ENCODE measurements at places on chromosomes 16 and 17.

DNA sequence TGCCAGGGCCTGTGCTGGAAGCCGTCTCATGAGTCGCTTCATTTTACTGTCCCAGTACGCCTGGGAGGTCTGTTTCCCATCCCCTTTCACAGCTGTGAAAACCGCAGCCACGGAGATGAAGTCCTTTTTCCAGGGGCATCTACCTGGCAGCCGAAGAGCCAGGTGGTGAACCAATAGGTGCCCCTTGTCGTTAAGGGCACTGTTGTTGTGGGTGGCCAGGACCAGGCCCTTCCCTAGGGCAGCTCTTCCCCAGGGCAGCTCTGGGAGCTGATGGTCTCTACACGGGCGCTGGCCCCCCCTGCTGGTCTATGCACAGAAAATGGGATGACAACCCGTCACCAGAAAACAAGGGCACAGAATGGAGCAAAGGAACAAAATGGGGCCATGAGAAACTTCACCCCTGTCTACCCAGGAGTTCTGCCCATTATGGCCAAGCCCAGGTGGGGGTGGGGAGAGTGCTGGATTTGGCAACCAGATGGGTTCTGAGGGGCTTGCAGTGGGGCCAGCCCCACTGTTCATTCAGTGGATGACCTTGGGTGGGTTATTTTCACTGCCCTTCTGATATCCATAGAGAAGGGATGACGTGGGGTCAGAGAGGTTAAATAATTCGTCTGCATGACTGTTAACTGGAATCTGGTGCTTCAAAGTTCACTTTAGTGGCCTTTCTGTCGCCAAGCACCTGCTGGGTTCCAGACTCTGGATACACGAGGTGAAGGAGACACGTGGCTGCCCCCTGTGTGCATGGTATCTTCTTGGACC, 11.5 kb downstream of the RMI2 start:
- DNase-seq = no peak

DNA sequence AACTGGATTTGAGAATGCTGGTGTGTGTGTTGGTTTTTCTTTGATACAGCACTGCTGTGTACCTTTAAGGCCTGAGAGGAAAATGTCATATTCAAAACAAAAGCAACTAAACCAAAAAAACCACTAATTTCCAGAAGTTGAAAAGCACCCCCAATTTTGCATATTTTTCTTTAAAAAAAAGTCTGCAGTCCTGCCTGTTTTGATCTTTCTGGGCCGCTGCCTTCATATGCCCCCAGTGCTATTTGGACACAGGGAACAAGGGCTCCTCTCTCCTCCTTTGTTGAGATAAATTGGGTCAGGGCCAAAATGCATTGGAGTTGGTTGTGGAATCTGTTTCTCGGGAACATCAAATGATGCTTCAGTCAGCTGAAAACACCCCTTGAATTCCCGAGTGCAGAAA, 26.9 kb downstream of the GPT2 start:
- no peak for DNase-seq

GRCh38 chr16:47483616-47484015, 22.5 kb downstream of the PHKB start:
- no peak for DNase-seq

DNA sequence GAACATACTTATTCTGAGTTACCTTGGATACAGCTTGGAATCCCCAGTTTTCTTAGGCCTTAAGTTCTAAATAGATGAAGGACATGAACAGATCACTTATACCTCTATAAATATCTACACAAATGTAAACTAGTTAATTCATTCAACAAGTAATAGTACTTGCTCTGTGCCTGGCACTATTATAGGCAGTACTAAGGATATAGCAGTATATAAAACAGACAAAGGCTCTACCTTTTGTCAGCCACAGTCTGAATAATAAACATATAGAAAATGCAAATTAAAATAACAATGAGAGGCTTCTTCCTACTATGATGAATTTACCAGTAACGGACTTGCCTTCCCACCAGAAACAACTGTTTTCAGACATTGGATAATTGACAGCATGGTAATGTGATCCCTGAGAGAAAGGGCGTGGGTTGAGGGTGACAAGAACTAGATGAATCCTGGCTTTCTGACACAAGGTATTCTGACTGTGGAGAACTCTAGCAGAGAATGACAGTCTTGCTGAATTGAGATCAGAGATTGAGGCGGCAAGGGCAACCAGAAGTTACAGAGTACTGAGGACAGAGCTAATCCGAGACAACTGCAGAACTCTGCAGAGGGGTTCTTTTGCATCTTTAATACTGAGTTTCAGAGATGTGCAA, 170.5 kb downstream of the TANC2 start:
- DNase-seq = no peak

DNA sequence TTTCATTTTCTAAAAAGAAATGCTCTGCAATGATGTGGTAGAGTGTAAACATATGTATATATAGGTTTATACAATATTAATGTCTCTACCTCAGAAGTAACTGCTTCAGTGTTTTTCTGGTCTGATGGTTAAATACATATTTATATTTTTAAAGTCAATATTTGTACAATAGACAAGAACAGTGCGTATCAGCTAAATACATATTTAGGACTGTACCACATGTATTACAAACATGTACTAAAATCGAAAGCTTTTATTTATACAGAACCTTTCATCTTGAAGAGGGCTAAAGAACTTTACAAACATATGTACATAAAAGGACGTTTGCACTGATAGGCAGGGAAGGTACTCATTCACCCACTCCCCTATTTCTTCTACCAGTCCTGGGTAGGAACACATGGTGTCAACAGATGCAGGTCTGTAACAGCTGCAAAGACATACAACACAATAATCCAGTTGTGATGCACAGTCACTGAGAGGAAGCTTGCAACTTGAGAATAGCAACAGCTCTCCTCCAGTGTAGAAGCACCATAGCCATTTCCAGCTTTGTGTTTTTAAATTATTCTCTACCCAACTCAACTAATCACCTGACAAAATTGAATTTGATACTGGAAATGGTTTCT, 206.9 kb upstream of the C17orf78 start:
- no peak for DNase-seq

- no peak for DNase-seq
Observed at GRCh38 chr16:74830648-74831047, 56.0 kb upstream of the FA2H start.

DNA sequence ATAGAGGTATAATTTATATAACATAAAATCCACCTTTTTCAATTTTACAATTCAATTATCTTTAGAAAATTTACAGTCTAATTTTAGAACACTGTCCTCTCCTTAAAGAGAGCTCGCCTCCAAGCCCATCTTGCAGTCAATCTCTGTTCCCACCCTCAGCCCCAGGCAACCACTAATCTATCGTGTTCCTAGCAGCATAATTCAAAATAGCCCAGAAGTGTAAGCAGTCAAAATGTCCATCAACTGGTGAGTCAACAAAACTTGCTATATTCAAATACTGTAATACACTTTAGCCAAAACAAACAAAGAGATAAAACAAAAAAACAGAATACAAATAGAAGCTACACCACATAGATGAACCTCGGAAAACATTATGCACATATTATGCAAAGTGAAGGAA, 1006.8 kb upstream of the EEF2KMT start:
- no peak for DNase-seq

GRCh38 chr17:36808180-36808661, 129.1 kb upstream of the LHX1 start:
- no peak for DNase-seq
